ENCODE measurements at places on chromosomes 3 and 15. TPM values are rescaled to one million over a fixed set of nuclear protein-coding genes. Genes with fewer than 3 reads are reported as not detected.

GRCh38 chr15:80501476-80501875 lies 97.3 kb downstream of the ARNT2 start:
- no peak for DNase-seq

The ARGFX gene
- not detected for total RNA-seq

- DNase-seq: no peak
Observed at GRCh38 chr3:30777426-30778113, 116.9 kb downstream of the GADL1 start.

DNA sequence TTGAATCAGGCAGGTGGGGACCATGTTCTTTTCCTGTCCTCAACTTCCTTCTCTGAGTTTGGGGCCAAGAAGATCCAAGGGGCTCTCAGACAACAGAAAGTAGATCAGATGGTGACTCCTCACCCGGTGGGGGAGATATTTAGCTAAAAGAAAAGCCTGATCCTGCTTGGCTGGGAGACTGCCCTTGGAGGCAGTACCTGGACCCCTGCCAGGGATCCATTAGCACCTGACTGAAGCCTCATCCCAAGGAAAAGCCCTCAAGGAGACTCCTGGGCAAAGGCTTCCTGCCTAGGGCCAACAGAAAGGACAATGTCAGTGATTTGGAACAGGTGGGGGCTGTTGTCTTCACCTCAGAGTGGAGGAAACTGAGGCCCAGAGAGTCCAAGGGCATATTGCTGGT lies 33.5 kb upstream of the HHATL start:
- DNase-seq: no peak

DNA sequence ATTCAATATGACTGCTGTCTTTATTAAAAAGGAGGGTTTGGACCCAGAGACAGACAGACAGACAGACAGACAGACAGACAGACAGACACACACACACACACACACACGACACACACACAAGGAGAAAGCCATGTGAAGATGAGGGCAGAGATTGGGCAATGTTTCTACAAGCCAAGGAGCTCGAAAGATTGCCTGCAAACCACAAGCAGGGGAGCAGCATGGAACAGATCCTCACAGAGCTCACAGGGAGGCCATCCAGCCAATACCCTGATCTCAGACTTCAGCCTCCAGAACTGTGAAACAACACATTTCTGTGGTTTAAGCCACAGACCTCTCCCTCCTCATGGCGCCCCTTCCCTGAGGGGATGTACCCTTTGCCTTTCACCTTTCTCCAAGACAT lies 35.8 kb upstream of the ABHD2 start:
- no peak for DNase-seq

The ANKRD34C gene
- total RNA-seq: not detected

DNA sequence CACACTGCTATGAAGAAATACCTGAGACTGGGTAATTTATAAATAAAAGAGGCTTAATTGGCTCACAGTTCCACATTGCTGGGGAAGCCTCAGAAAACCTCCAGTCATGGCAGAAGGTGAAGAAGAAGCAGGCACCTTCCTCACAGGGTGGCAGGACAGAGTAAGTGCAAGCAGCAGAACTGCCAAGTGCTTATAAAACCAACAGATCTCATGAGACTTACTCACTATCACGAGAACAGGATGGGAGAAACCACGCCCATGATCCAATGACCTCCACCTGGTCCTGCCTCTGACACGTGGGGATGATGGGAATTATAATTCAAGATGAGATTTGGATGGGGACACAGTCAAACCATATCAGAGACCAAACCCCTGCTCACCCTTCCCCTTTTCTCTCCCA lies 75.0 kb downstream of the TRIM69 start:
- DNase-seq: no peak

DNA sequence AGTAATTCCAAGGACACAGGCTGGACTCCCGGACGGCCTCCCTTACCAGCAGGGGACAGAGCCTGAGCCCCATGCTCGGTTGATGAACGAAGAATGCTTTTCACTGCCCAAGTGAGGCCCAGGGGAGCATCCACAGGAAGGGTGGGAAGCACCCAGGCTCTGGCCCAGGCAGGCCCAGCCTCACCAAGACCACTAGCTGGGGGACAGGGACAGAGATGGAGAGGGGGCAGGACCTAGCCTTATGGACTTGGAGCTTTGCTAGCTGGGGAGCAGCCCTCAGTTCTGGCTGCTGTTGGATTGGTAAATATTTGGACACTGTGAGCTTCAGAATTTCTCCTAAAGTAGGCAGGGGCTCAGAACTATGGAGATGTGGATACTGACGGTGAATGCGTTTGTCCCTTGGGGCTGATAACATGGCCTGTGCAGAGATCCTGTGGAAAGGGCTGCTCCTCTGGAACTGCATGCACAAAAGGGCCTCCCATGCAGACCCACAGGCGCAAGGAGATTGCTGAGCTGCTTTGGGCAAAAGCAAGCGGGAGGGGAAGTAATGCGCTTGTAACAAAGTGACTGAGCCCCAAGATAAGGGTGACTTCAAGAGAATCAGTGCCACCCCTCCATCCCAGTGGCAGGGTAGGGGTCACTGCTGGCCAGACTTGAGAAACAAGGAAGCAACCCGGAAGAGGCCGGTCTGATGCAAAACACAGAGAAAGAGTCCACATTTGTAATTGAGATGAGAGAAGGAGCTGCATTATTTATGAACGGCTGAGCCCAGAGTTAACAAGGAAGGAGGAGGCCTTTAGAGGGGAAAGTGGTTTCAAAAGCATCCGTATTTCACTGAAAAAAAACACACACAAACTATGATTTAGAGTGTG lies 70.1 kb upstream of the MEF2A start:
- no peak for DNase-seq

DNA sequence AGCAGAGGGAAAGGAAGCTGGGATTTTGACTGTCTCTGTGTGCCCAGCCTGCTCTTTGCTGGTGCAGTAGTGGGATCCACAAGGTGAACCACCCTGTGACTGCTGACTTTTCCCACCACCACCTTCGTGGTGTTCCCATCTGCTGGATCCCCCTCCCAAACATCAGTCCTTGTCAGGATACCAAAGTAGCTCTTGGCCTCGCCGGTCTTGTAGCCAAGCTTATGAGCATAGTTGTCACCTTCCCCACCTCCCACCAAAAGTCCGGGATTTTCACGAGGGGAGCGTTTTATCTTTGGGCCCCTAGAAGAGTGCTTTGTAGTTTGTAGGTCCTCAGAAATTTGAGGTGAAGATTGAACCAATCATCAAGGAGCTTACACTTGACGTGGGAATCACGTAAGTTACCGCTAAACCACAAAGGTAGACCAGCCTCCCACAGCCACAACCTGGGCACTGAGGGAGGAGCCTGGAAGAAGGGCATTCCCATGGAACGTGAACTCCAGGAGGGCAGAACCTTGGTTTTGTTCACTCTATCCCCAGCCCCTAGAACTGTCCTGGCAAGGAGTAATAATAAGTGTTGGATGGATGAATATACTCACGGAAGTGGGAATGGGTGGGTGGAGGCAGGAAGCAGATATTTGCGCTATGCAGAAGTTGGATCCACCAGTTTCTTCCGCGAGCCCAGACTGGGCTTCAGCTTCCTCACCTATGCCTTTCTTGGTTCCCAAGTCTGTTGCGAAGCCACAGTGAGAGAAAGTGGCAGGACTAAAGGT lies 814 bp upstream of the TEX264 start:
- no peak for DNase-seq

DNA sequence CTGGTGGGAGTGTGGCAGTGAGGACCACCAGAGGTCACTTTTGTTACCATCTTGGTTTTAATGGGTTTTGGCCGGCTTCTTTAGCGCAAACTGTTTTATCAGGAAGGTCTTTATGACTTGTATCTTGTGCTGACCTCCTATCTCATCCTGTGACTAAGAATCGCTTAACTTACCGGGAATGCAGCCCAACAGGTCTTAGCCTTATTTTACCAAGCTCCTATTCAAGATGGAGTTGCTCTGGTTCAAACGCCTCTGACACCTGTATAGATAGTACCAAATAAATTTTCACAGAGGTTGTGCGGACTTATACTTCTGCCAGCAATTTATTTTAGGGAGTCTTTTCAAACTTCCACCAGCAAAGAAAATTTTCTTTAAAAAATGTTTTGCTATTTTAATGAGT lies 13.6 kb upstream of the SLCO3A1 start:
- DNase-seq: no peak

The FOXL2NB gene
- not detected for total RNA-seq

DNA sequence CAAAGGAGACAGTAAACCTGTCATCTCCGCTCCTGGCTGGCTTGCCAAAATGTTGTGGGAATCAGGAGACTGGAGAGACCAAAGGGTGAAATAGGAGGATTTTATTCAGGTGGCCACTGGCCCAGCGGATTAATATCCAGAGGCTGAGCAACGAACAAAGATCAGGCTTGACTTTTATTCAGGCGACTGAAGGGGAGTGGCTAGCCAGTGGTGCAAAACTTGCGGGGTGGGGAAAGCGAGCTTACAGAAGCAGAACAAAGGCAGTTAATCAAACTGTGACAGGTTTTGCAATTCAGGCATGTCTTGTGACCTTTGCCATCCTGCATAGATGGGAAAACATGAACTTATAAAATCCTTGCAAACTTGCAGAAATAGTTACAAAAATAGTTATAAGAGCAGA lies 19.8 kb upstream of the ACAD9 start:
- no peak for DNase-seq

DNA sequence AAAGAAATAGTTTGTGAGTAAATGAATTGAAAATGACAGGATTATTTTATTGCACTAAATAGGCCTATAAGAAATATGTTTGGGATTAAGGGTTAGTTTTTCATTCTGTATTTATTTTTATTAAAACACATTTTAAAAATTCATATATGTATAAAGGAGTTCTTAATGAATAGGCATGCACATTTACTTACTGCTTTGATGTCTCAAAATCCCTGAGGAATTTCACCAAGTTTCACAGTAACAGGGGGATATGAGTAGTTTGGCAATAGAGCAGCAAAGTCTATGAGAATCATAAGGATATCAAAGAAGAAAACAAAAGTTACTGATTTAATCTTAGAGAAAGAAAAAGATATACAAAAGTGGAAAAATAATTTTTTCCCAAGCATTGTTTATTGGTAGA lies 411.7 kb downstream of the NAALADL2 start:
- no peak for DNase-seq

DNA sequence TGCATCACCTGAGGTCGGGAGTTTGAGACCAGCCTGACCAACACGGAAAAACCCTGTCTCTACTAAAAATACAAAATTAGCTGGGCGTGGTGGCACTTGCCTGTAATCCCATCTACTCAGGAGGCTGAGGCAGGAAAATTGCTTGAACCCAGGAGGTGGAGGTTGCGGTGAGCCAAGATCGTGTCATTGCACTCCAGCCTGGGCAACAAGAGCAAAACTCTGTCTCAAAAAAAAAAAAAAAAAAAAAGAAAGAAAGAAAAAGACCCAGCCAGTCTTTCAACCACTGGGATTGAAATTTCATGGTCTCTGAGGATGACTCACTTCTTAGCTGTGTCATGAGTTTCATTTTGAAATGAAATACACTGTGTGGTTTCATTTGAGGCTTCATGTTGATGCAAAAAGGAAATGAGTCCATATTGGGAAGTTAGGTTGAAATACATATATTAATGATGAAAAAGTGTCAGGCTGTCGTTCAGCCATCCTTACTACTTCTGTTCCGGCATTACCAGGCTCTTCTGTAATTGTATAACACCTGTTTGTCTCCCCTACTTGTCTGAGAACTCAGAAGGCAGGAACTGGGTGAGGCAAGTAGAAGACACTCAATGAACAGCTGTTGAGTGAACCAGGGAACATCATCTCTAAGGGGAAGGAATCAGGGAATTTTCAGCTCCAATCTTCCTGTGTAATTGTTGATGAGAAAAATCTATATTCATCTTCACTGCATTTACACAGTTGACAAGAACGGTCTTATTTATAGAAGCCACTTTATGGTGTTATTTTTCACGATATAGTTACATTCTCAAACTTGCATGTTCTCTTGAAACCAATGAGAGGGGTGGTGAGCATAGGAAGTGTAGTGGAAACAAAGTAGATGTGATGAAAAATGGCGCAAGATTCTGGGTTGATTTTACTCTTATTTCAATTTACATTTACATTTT lies 87.4 kb downstream of the NFKBIZ start:
- peak; percentile 64 for DNase-seq

DNA sequence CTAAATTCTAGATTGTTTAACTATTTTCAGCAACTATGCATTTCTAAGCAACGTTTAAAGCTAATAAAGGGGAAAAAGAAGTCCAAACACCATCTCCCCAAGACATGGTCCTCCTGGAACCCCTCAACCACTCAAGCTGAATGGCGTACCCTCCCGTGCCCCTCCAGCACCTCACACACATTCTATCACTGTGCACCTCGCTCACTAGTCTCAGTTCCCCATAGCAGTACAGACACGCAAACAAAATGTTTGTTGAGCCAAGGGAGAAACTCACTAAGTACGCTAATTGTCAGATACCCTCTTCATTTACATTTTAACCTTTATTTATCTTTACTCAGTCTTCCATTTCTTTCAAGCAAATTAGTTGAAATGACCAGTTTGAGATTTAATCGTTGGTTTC lies 48.8 kb downstream of the ACAP2 start:
- no peak for DNase-seq

The CCR9 gene
- 3.2 TPM for total RNA-seq

The SEMA3B gene
- total RNA-seq: 0.70 TPM

DNA sequence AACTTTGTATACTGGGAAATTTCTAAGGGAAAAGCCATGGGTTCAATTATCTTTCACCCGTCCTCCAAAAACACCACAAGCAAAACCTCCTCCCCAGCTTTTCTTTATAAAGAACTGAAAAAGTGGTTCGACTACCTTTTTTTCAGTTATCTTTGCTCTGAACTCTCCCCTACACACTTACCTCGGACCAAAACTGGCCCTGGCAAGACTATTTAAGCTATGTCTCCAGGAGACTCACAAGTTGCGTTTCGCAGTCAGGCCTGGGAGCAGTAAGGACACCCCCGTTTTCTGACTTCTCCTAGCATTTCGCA lies 645 bp downstream of the COPS2 start:
- DNase-seq: no peak

DNA sequence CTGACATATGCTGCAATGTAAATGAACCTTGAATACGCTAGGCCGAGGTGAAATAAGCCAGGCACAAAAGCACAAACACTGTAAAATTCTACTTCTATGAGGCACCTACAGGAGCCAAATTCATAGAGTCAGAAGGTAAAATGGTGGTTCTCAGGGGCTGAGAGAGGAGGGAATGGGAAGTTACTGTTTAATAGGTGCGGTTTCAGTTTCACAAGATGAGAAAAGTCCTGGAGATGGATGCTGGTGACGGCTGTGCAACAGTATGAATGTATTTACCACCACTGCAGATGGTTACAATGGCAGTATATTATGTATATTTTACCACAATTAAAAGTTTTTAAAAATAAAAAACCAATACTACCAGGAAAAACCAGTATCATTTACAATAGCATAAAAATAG lies 4.0 kb downstream of the TNK2 start:
- DNase-seq: no peak

The ABTB1 gene
- 16.0 TPM for total RNA-seq

The TMEM158 gene
- total RNA-seq: 0.35 TPM

DNA sequence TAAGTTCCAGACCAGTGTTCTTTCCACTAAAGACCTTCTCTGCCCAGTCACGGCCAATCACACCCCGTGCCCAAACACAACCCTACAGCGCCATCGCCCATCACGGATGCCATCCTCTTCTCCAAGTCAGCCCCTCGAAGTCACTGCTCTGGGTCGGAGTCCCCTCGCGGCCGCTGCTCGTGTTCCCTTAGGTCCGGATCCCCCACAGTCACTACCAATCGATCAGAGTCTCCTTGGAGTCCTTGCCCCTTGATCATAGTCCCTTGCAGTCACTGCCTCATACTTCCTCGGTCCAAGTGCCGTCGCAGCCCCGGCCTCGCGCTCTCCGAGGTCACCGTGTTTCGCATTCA lies 461 bp downstream of the PCYT1A start:
- DNase-seq: peak; percentile 66

GRCh38 chr3:43906849-43907507 lies 216.2 kb downstream of the ABHD5 start:
- no peak for DNase-seq

Measured in activated CD8-positive, alpha-beta memory T cell treated with anti-CD3 and anti-CD28 coated beads, Interleukin-2, amount 10 ng/mL, durations not matched to agents 7 days and 5 days (primary cell).